ENCODE measurements at places on chromosomes 3 and 15.

GRCh38 chr3:13708871-13709595 lies 160.1 kb downstream of the FBLN2 start:
- no peak for ATAC-seq

DNA sequence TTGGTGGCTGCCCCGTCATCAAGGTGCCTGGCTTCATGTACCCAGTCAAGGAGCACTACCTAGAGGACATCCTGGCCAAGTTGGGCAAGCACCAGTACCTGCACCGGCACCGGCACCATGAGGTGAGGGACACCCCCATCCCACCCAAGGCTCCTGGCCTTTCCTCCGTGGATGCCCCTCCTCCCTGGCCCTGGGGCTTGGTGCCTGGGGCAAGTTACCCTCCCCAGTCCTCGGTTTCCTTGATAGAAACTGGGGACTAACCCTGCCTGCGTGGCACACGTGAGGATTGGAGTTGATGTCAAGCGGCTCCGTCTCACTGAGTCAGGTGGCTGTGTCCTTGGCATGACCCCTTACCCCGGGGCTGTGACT lies 43.9 kb downstream of the DHX30 start:
- no peak for ATAC-seq

GRCh38 chr15:45456212-45457106 lies 66.1 kb downstream of the SLC30A4 start:
- peak; percentile 66 for ATAC-seq

DNA sequence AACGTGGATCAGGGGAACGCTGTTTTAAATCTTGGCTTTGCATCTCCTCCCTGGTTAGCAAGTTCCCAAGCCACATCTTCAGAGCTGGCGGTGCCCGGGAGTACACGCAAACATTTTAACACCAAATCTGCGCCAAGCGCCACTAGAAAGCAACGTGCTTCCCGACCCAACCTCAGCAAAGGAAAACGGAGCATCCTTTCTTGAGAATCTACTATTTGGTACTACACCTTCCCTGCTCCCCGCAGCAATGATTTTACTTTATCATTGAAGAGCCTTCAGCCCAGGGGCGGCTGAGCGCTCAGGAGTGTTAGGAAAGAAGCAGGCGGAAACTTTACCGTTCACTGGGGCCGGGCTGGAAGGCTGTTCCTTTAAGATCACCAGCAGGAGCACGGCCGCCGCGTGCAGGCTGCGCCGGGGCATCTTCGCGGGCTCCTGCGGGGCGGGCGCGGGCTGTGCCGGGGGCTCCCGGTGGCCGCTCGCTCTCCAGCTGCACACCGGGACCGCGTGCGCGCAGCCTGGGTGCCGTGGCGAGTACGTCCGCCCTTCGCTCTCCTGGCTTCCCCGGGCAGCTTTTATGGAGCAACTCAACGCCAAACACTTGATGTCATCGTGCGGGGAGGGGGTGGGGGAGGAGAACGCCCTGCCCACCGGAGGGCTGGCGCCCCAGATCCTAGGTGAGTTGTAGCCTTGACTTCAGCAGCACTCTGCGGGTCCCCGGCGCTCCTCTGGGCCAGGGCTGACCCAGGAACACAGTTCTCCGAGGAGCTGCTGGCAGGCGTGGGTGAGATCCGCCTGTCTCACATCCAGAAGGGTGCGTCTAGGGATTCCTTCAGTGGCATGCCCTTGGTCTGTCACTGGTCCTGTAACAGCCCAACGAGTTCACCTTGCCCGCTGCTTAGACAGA lies at the start of gene CA12:
Gene CA12 (minus strand): TSS at position 546 of the 904 bp plus-strand sequence. CDS start 126 bp downstream, at position 420.
- no peak for ATAC-seq

GRCh38 chr3:134315286-134316106 lies 58.8 kb downstream of the AMOTL2 start:
- no peak for ATAC-seq

DNA sequence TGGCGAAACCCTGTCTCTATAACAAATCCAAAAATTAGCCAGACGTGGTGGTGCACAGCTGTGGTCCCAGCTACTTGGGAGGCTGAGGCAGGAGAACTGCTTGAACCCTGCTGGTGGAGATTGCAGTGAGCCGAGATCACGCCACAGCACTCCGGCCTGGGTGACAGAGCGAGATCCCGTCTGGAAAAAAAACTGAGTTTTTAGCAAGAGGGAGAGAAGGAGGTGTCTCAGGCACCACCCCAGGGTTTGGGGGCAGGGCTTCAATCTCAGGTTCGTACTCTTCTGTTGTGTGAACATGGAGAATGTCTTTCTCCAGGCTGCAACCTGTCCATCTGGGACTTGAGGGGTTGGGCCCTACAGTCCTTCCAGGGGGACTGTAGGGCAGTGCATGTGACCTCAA lies 2.7 kb downstream of the CHRNA3 start:
- ATAC-seq = no peak

DNA sequence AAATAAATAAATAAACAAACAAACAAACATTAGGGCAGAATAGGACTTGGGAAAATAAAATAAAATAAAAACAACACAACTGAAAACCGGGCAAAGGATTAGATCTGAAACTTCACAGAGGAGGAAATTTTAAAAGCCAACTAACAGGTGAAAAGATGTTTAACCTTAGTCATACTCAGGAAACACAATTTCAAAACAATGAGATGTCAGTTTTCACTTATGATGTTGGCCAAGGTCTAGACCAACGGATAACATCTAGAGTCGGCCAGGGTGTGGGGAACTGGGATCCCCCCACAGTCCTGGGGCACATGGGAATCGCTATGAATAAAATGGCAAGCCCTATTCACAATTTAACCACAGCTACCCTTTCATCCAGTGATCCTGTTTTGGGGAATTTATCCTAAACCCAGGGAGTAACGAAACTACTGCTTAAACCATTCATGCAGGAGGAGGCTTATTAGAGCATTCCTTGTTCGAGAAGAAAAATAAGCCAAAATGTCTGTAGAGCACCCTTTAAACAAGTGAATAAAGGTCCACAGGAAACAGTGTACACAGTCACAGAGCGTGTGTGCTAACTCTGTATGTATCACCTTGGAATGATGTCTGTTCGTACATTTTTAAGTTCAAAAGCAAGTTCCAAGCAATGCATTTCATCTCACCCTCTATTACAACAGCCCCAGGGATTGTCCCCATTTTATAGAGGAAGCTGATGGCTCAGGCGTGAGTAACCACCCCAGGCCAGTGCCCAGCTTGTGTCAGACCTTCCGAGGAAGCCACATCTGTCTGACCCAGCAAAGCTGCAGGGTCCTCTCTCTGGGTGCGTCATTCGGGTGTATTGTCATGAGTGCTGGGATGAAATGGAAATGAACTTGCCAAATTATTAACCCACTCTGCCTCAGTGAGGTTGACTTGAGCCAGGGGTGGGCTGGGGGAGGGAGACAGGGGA lies 6.3 kb upstream of the ANPEP start:
- ATAC-seq = no peak

Data from activated CD4-positive, CD25-positive, alpha-beta regulatory T cell treated with anti-CD3 and anti-CD28 coated beads, Interleukin-2, amount 50 U/mL, for 24 hours (primary cell).